ENCODE measurements at places on chromosomes 3 and 15.

DNA sequence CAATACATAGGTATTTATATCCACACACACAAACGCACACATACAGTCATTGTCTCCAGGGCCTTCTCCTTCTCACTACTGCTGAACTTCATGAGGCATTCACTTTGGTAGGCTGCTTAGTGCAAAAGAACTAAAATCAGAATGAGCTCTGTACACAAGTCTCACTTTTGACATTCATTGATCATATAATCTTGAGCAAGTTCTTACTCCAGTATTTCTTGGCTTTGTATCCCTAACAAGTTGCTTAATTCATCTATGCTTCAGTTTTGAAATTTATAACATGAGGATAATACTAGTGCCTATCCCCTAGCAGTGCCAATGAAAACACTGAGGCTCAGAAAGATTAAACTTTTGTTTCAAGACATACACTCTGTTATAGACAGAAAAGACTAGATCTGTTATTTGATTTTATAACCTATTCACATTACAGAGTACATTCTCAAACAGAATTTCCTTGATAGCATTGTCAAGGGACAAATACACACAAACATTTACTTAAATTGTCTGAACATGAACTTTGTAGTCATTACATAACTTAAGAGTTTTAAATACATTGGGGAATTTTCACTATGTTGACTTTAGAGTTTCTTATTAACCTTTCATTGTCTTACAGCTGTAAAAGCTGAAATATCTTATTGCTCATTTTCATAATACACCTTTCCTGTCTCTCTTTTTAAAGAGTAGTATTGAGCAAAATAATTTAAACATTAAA, 55.0 kb upstream of the SI start:
- no peak for DNase-seq

DNA sequence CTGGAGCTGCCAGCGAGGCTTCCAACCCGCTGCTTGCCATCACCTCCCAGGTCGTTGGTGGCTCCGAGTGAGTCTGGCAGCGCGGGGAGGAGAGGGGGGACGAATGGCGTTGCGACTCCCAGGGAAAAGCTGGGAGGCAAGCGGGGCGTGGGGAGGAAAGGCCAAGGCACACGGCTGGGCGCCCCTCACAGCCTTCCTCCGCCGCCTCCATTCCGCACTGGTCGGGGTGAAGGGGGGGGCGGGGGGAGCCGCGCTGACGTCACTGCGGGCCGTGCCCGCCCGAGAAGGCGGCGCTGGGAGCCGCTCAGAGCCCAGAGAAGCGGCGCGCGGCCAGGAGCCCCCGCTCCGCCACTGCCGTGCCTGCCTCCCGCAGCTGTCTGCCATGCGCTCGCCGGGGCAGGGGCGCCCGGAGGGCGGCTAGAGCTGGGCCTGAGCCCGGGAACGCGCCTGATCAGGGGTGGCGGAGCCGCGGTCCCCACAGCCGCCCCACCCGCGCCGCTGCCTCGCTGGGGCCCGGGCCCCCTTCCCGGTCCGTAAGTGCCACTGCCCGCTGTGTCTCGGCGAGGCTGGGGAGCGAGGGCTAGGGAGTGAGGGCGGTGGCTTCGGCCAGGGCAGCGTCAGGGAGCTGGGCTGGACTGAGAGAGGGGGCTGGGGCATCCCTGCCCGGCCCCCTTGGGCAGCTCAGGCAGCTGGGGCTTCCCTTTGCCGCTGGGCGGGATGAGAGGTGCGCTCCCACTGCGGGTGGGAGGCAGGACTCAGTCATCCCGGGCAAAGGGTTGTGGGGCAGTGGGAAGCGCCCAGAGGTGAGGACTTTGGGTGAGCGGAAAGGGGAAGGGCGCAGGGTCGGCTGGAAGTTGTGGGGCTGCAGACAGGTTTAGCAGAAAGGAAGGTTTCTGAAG, 27.8 kb upstream of the POLG start:
- no peak for DNase-seq

DNA sequence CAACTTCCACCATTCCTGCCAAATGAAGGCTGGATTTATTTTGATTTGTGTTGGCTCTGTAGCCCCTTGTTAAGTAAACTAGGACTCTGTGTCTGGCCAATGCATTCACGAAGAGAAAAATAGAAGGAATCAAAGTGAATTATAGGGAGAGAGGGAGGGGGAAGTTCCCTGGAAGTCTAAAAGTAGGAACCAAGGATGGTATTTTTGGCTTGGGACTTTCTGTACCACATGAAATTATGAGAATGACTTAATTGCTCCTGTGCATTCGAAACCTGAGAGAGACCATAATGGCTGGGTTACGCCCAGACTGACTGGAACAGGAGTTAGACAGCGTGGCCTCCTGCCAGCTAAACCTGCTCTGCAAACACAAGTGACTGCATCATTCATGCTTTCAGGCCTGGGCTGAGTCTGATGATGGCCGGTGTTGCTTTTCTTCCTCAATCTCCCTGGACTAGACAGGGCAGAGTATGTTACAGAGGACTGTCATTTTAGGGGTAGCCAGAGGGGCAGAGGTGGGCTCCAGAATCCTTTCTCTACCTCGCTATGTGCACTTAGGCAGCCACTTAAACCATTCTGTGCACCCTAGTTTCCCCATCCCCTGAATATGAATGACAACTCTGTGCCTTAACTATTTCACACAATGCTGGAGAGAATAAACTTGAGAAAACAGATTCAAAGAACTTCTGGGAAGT, 58.9 kb downstream of the MYO1E start:
- peak; percentile 88 for DNase-seq

- no peak for DNase-seq
These were observed 3.5 kb upstream of the PP2D1 start for GRCh38 chr3:20015525-20015924.

GRCh38 chr3:138364356-138365252, 16.2 kb downstream of the MRAS start:
- no peak for DNase-seq

DNA sequence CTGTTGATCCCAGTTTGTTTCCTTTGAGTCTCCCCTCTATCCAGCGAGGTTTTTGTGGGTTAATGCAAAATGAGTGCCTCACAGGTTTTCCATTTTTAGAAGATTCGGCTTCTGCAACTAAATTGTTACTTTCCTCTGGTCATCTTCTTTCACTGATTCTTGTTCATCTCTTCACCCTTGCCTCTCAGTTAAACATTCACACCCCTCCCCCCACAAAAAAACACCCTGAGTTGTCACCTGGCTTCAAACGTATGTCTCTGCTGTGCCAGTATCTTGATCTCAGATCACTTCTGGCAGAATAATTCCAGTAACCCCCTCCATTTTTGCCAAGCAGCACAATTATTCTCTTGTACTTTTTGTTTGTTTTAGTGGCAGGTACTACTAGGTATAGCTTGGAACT, 12.3 kb upstream of the CLDN16 start:
- no peak for DNase-seq

DNA sequence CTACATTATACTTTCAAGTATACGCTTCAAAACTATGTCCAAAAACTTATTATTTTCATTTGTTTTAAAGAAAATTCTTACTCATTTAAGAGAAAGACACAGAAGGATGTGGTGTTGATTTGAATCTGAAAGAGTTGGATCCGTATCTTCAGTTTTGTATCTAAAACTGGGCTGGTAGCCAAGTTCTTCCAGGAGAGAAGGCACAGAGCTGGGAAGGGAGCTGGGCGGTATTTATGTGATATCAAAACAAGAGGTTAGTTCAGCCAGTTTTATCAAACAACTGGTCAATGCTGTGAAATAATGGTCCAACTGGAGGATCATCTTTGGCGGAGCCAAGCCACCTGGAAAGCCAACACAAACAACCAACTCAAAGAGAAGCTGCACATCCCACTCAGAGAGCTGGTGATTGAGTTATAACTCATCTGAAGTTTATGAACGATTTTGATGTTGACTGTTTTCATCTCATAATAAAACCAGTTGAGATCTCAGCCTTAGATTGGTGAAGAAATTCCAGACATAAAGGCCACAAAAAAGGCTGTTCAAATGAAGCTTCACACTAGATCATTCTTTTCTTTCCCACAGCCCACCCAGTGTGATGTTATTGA, 489.6 kb upstream of the RASGRP1 start:
- DNase-seq = no peak

- DNase-seq = no peak
These were observed 1134.8 kb downstream of the ROBO1 start for GRCh38 chr3:78632925-78633553.

DNA sequence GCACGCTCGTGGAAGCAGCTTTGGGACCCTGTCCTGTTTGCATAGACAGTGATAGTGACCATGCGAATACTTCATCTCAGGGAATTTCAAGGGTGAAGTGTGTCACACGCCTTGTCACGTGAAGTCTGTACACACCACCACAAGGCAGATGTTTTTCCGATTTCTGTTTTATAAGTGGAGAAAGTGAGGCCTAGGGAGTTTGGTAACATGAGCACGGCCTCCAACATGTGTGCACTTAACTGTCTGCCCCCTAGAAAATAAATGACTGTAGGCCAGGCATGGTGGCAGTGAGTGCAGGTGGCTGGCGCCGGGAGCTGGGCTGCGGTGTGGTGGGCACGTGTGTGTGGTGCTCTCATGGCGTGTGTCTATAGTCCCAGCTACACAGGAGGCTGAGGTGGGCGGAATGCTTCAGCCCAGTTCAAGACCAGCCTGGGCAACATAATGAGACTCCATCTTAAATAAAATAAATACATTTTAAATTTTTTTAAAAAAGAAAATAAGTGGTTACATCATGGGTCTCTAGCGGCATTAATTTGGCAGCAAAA, 42.0 kb downstream of the WHAMM start:
- DNase-seq = no peak

GRCh38 chr15:62847900-62848489, 194.6 kb upstream of the TPM1 start:
- DNase-seq = peak; percentile 65

DNA sequence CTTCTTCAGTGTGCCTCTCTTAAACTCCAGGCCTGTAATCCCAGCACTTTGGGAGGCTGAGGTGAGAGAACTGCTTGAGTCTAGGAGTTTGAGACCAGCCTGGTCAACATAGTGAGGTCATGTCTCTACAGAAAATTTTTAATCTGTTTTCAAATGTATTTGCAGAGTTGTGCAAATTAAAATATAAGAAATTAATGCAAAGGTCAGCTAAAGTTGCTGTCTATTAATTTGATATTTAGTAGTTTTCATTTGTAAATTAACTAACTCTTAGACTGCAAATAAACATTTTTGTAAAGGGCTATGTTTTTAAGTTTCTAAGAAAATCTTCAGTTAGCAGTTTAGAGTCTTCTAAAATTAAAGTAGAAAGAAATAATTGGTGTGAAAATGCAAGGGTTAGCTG, 99.9 kb upstream of the TJP1 start:
- no peak for DNase-seq

GRCh38 chr3:49703443-49703927, 14.1 kb downstream of the RNF123 start:
- DNase-seq = peak; percentile 71

DNA sequence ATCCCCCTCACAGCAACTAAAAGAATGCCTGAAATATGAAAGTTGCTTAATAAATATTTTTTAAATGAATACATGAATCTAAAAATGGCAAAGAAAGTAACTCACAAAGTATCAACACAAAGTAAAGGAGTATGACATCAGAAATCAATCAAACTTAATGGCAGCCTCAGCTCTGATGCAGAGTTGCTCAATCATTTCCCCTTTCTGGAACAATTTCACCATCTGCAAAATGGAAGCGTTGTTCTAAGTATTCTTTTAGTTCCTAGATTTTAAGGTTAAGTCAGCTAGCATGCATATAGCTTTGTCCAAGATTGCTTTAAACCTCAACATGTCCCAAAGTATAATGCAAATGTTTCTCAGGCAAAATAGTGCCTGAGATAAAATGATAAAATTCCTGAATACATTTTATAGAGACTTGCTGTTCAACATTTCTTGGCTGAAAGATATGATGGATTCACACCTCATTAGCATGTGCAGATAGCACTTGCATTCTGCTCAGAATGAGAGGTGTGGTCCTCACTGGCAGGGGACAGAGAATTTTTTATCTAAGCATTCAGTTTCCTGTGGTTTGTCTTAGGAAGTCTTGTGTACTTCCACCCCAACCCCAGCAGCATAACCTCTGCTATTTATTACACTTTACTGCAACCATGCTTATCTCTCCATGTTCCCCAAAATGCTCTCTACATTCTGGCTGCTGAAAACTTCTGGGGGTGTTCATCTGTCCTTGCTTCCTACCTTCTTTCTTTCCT, 429.3 kb downstream of the GRM7 start:
- DNase-seq = no peak

- no peak for DNase-seq
These were observed 66.0 kb upstream of the SLC2A2 start for GRCh38 chr3:171092467-171092911.

- no peak for DNase-seq
These were observed 8.3 kb upstream of the LIPH start for GRCh38 chr3:185560676-185561075.

DNA sequence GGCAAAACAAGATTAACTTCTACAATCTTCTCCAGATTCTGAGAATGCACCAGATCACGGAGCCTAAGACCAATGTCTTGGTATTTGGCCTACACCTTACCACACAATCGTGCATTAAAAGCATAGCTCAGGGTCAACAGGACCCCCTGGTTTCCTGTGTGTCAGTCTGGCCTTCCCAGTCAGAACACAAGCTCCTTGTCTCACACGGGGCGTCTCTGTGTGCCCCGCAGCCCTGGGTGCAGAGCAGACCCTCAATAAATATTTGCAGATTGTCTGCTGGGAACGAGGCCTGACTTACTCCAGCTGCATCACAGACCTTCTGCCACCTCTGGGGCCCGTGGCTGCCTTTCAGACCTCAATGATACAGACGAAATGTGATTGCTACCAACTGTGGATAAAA, 82.5 kb upstream of the CTNNB1 start:
- no peak for DNase-seq

DNA sequence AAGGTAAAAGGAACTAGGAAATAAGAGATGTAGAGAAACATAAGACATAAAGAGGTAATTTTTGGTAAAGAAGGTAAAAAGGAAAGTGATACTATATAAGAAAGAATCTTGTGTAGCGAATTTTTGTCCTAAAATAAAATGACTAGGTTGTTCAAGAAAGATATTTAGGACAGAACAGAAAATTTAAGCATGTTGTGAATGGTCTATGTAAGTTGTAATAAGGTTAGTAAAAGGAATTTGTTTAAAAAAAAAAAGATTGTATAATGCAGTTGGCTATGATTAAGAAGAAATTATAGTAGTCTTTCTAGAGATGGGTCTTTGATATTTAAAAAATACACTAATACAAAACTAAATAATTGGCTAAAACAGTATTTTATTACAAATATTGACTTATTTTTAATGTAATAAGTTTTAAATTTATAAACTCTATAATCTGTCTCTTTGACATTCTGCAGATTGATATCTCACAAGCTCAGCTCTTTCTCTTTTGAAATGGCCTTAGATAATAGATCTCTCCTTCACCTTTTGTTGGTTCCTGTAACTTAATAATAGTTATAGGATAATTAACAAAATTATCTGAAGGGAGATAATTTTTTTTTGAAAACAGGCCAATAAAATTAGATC, 3.7 kb upstream of the SLC41A3 start:
- no peak for DNase-seq

GRCh38 chr15:25972141-25972675, 109.1 kb upstream of the ATP10A start:
- no peak for DNase-seq

- DNase-seq = no peak
These were observed 362.3 kb downstream of the NR2F2 start for GRCh38 chr15:96692826-96693225.

GRCh38 chr15:72116731-72117485, 1.0 kb downstream of the MYO9A start:
- no peak for DNase-seq

Data from right hindlimb (tissue), 1 donor.